ENCODE measurements at places on chromosomes 4 and X. TPM values are rescaled to one million over a fixed set of nuclear protein-coding genes. Genes with fewer than 3 reads are reported as not detected.
A peak's percentile ranks its signal among the peaks of the same experiment; 100 is the strongest.

GRCh38 chr4:16544251-16544721, 318.0 kb upstream of the TAPT1 start:
- DNase-seq = no peak

- no peak for DNase-seq
These were observed 10.0 kb upstream of the RHOXF2B start for GRCh38 chrX:120087289-120088017.

DNA sequence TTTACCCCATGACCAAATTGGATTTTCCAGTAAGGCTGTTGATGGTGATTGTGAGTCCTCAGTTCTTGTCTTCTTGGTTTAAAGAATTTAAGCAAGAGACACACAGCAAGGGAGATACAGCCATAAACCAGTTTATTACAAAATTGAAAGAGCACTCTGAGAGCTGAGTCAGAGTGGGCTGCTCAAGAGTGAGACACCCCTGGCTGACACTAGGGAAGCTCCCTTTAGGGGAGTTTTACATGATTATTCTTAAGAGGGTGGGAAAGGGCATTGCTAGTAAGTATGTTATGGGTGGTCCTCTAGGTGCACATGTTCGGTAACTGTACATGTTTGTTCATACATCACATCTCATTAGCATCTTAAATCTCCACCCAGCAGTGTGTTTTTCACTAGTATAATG, 18.8 kb upstream of the ZNF81 start:
- no peak for DNase-seq

- no peak for DNase-seq
These were observed 150.6 kb upstream of the MBNL3 start for GRCh38 chrX:132639446-132639845.

DNA sequence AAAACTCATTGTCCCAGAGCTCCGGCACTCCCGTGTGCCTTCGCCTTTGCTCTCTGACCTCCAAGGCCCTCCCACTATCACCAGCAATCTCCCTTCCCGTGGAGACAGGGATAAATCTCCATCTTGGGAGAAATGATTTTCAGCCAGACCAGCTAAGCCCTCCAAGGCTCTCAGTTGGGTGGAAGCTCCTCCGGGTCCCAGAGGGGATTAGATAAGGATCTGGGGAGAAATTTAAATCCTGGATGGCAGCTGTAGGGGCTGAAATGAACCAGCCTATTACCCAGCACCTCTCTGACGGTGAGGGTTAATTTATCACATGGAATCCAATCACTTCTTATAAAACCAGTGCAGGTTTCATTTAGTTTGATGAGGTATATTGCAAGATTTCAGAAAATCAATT, 366.2 kb downstream of the FBXW7 start:
- DNase-seq = no peak

GRCh38 chr4:185921583-185922555, 109.9 kb upstream of the SORBS2 start:
- no peak for DNase-seq

DNA sequence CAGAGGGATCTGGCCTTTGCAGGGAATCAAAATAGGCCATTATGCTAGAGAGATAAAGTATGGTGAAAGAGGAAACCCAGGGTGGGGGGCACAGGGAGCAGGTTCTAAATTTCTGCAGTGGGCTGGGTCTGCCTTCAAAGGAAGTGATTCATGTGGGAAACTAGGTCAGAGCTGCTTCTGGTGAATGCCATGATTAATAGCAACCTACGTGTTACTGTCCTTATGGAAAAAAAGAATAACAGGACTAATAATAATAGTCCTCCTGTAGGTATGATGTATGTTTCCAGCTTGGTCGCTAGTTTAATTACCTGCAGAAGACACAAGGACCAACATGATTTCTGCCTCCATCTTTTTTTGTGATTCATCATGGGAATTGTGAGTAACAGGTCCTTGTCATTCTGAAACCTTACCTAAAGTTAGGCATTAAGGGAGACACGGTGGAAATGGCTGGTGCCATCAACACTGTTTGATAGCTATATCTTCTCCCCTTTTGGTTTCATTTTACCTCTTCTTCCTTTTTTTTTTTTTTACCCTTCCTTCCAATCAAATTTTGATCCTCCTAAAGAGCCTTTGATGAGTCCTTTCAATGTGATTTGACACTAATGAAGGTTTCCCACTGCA, 180.4 kb downstream of the CPEB2 start:
- no peak for DNase-seq

- no peak for DNase-seq
These were observed 429.1 kb upstream of the INTU start for GRCh38 chr4:127203562-127204200.

DNA sequence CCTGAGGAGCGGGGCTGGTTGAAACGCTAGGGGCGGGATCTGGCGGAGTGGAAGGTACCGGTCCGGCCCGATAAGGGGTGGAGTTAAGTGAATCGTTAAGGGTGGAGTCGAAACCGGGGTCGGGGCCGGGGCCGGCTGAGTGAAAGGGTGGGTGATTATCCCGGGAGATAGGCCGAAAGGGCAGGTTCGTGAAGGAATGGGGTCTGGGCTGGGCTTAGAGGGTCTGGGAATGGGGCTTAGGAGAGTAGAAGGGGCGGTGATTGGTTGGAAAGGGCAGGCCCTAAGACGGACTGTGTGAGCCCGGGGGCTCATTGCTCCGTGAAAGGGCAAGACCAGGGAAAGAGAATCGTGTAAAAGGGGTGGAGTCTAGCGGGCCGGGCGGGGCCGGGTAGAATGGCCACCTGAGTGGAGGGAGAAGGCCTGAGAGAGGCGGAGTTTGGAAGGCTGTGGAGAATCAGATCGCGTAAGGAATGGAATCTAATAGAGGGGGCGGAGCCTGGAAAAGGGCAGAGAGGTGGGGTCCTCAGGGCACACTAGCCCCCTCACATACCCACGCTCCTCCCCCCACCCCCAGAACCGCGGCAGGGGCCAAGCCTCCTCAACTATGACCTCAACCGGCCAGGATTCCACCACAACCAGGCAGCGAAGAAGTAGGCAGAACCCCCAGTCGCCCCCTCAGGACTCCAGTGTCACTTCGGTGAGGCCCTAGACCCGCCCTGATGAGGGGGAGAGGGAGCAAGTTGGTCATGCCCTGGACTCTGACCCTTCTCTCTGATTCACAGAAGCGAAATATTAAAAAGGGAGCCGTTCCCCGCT, 430 bp downstream of the HDAC6 start:
- DNase-seq = peak; percentile 51

Gene NDNF
- not detected for polyA plus RNA-seq

Gene PRSS48
- polyA plus RNA-seq = not detected

Gene WDR45
- 83.1 TPM for polyA plus RNA-seq
